LHCN-M2 (cell line): ENCODE measurements at places on chromosomes 3 and 15. TPM values are rescaled to one million over a fixed set of nuclear protein-coding genes. Genes with fewer than 3 reads are reported as not detected.

GRCh38 chr3:14497321-14497720 lies 42.8 kb downstream of the GRIP2 start:
- DNase-seq = no peak

GRCh38 chr3:71659864-71660591 lies 65.2 kb downstream of the EIF4E3 start:
- DNase-seq = no peak

DNA sequence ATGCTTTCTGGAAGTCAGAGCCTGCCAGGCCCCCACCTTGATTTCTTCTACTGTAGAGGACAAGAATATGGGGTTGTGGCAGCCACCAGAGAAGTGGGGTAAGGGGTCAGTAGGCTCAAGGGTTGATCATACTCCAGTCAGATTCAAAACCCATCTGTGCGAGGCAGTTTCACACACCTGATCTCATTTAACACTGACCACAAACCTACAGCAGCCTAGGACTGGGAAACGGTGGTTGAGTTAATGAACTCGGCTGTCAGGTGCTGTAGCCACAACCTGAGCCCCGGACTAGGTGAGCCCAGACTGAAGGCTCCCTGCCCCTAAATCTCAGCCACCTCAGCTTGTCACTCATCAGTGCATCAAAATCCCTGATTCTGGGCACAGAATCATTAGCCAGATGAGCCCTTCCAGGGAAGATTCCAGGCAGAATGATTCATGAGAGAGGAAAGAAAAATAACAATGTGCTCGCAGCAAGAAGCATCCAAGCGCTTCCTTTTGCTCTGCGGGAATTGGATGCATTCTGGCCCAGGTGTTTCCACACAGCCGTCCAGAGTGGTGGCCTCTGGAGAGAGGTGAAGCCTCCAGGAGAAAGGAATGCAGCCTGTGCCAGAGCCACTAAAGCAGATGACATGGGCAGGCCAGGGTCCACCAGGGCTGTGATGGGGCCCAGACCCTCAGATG lies 102.1 kb downstream of the SRGAP3 start:
- DNase-seq = no peak

DNA sequence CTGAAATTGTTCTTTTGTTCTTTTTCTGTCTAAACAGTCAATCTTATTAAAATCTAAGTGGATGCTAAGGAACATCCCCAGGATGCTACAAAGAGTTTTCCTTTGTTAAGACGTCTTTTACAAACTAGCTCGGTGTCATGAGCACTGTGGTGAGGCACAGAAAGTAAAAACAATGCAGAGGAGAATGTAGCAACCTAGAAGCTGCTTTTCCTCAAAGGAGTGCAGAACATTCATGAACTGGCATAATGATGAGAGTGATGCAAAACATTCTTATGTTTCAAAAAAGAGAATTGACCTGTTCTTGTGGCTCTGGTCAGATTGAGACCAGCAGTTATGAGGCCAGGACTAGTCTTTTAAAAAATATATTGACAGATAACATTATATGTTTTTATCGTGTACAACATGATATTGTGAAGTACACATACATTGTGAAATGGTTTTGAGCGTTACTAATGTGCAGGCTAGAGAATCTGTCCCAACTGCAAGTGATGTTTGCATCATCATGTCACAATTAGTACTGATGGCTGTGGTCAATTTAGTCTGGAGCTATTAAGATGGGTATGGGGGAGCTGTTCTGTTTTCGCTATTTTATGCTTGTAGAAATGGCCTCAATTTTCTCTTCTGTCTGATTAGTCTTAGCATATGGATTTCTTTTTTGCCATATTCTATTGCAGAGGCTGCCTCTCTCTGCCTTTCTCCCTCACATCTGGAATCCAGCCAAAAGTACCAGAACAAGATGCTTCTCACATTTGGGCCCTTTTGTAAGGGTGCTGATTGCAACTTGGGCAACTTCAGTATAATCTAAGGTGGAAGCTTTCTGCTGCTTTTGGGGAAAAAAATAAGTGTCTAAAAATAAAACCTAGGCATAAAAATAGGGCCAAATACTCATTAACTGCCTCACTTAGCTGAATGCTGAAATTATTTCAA lies 50.2 kb downstream of the HHLA2 start:
- DNase-seq = no peak

GRCh38 chr15:36472672-36473071 lies 106.8 kb upstream of the CDIN1 start:
- no peak for DNase-seq

GRCh38 chr15:38706956-38707355 lies 142.3 kb upstream of the RASGRP1 start:
- no peak for DNase-seq

DNA sequence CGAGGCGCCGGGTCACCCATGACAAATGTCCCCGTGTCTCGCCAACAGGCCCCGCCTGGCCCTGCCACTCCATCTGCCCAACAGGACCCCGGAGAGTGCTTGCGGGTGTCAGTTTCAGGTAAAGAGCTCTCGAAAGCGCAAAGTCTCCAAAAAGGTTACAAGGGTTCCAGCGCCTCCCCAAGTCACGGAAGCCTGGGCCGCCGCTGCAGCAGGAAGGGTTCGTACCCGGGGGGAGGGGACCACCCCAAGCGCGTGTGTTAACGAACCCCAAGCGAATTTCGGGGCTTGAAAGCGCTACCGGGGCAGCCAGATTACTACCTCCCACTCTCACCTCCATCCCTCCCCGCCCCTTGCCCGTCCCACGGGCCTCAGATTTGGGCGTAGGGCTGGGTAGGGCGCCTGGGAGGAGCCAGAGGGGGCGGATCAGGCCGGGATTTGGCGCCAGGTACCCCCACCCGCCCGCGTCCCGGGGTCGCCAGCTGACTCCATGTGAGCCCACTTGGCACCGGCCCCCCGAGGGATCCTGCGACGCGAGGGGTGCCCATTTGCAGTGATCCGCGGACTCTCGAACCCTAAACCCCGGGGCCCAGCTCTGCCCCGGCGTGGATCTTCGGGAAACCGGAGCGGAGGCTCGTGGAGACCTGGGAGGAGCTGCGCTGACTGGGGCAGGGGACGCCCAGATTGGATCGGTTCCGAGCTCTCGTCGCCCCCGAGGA lies 85.9 kb downstream of the NR2F2 start:
- no peak for DNase-seq

DNA sequence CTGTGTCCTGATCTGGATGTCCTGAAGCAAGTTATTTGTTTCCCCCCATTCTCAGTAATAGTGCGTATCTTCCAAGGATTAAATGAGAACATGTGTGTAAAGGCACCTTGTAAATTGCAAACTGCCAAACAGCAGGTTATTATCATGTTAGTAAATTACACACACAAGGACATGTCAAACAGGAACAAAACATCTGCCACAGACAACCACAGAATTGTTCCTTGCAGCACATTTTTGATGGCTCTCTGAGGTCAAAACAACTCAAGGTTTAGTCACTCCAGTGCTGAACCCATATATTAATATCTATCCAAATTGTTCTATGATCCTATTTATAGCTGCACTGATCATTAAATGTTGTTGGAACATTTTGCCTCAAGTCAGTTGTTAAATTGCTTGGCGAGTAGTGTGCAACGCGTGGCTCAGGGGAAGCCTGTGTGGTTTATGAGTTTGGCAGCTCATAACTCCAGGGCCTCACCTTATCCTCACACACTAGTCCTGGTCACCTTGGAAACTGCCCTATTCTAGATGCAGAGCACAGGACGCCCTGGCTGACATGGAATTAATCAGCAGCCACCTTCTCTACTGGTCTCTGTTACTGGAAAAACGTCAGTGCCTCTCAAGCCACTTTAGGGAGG lies 46.3 kb upstream of the CDV3 start:
- DNase-seq = peak; percentile 32

- DNase-seq = no peak
Measured at GRCh38 chr15:97761110-97761509, 199.4 kb upstream of the ARRDC4 start.

- DNase-seq = no peak
Measured at GRCh38 chr3:16252988-16253387, 11.8 kb downstream of the DPH3 start.

DNA sequence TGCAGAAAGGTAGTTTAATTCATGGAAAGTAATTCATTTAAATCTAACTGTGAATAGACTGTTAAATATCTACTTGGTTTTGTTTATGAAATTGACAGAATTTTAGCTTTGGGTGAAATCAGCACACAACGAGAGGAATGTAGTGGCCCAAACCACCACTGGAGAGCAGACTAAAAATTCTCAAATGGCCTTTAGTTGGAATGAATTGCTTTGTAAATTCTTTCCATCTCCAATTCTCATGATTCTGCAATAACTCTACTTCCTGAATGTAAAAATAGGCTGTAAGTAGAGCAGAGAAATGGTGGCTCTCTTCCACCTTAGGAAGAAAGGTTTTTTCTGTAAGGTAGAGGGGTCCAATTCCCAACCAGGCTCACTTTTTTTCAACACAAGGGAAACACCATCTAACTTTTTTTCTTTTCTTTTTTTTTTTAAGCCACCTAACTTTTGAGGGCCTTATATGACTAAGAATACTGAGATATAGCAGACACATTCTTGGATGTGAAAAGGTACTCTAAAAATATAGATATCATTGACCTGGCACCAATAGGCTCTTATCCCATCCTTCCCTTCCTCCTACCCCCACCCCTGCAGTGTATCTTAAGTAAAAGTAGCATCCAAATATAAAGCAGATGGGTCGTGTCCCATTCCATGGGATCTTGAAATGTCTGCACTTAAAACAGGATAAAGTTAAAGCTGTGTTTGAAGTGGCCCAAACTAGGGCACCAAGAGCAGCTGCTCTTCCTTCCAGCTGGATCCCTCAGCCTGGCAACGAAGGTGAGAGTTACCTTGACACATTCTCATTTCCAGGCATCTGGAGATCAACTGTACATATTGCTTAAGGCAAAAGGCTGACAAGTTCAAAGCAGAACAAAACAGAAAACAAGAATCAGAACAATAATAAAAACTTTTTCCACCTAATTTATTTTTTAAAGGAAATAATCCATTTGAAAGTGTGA lies 194.1 kb downstream of the TPRG1 start:
- peak; percentile 21 for DNase-seq

DNA sequence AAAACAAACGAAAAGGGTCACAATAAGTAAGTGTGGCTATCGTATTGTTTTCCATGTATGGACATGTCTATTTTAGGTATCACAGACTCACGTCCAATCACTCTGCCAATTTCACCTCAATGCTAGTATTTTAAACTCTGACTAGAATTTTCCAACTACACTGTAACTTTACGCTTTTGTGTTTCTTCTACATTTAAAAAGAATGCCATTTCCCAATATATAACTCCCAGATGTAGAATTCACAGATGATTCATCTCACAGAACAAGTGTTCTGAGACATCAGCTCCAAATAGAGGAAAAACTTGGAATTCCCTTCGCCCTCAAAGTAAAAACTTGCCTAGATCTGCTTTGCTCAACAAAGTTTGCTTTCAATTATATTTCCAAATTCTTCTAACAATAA lies 14.2 kb downstream of the LRIG1 start:
- DNase-seq = peak; percentile 20

DNA sequence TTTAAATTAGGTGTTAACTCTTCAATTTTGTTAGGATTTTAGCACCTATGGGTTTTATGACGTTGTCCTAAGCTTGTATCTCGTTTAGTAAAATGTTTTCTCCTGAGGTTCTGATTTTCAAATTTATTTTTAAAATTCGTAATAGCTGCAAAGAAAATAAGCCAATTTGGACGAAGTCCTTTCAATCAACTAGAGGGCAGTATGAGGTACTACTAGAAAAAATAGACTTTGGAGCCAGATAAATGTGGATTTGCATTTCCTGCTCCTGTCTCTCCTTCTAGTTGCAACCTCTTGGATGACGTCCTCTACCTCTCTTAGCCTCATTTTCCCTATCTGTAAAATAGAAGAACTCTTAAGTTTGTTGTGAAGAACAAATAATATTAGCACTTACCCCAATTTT lies 81.1 kb downstream of the SLTM start:
- DNase-seq = no peak

DNA sequence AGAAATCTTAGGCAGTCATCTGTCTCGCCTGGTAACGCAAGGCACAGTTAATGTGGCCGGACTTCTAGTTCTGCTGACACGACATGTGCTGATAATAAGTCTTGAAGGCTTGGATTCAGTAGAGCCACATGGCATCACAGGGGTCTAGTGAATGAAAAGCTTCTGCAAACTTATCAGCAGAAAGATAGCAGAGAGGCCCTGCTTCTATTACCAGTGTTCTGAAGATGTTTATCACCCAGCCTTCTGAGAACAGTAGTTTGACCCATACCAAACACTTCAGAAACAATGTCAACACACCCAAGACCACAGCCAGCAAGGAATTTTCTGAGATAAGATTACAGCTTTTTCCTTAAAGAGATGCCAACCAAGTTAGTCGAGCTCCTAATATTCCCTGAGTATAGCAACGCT lies 102.7 kb upstream of the UMPS start:
- peak; percentile 4 for DNase-seq

DNA sequence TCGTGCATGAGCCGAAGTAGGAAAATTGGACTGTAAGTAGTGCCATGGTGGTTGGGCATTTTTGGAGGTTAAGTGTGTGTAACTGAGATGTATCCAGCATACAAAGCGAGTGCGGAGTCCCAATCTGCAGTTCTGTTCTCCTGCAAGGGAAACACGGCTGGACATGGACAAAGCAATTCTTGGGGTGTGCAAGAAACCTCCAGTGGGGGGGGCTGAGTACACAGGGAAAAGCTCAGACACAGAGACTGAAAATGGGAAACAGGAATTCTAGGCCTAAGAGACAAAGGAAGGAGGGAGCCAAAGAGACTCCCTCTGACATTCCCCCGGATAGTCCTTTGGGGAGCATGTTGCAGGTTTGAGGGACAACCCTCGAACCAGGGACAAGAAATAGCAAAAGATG lies 83.2 kb upstream of the PLSCR4 start:
- peak; percentile 67 for DNase-seq

DNA sequence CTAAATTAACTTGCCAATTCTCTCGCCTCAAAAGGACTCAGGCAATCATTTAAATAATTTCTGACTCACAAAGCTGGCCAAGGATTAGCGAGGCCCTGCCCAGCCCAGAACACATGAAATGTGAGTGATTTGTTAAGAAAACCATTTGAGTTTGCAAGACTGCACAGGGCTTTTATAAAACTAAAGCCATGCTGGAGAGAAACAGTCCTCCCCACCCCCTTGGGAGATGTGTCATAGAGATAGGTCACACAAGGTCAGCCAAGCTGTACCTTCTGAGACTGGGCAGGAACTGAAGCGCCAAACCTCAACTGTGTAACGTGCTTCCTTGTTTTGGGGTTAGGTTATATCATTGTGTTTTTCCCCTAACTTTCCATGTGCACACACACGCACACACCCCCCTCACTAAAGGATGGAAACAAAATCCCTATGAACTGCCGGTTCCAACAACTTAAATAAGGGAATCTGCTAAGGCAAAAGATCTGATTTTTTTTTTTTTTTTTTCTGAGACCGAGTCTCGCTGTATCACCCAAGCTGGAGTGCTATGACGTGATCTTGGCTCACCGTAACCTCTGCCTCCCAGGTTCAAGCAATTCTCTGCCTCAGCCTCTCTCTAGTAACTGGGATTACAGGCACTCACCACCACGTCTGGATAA lies 8.1 kb downstream of the SPATA12 start:
- DNase-seq = peak; percentile 97

Gene APOD
- 2.8 and 3.8 TPM in 2 replicates for total RNA-seq

Gene SOX14
- not detected in 2 replicates for total RNA-seq

Gene DLG1
- 107 and 110 TPM in 2 replicates for total RNA-seq

Gene TIGIT
- total RNA-seq = not detected in 2 replicates

Gene THAP10
- total RNA-seq = 8.0 and 8.9 TPM in 2 replicates

Gene GP9
- not detected in 2 replicates for total RNA-seq

Gene PDZRN3
- total RNA-seq = 6.5 and 6.7 TPM in 2 replicates

Gene SNTN
- total RNA-seq = not detected in 2 replicates

Gene ST3GAL6
- 0.63 and 3.8 TPM in 2 replicates for total RNA-seq

Gene CKMT1B
- not detected in 2 replicates for total RNA-seq

Gene TF
- total RNA-seq = not detected in 2 replicates

Gene P2RY1
- total RNA-seq = not detected in 2 replicates

Gene PRR20G
- not detected in 2 replicates for total RNA-seq

Gene SNX22
- total RNA-seq = 0.06 TPM in 1 of 2 replicates, not detected in the other

Gene ZNF662
- total RNA-seq = 1.3 and 1.4 TPM in 2 replicates

Gene LSAMP
- under 0.01 TPM in 1 of 2 replicates, not detected in the other for total RNA-seq

Gene OR5H6
- not detected in 2 replicates for total RNA-seq
